ENCODE measurements at places on chromosomes 11 and 22.
A peak's percentile ranks its signal among the peaks of the same experiment; 100 is the strongest.

DNA sequence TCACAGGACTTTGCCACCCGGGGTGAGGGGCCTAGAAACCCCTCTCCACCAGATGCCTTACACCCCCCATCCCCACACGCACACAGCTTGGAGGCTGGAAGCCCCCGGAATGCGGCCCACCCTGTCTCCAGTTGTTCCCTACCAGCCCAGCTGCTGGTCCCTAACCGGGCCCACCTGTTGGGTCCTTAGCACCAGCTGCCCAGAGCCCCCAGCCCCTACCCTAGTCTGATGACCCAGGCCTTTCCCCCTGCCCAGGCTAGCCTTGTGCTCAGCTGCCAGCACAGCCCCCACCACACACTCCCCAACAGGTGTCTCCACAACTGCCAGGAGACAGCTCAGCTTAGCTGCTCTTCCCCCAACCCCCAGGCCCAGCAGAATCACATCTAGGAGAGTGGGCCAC, 67.1 kb downstream of the CDKN1C start:
- DNase-seq, result no peak

DNA sequence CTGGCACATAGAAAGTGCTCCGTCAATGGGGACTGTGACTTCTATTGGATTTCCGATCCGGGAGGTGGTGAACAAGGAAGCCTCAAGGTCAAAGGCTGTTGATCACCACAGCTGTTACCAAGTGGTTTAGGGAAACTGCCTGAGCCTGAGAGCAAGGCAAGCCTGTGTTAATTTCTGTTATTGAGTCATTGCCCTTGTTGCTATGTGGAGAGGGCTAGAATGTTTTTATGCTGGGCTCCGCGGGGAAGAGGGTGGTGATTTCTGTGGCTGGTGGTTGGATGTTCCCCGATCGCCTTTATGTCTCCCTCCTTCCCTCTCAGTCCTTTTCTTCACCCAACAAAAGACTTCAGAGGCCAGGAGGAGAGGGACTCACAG, 108.5 kb upstream of the ALX4 start:
- no peak for DNase-seq

GRCh38 chr11:9461760-9462134, 935 bp downstream of the ZNF143 start:
- peak; percentile 30 for DNase-seq

GRCh38 chr11:11978792-11979487, 29.5 kb downstream of the DKK3 start:
- DNase-seq, result peak; percentile 98

DNA sequence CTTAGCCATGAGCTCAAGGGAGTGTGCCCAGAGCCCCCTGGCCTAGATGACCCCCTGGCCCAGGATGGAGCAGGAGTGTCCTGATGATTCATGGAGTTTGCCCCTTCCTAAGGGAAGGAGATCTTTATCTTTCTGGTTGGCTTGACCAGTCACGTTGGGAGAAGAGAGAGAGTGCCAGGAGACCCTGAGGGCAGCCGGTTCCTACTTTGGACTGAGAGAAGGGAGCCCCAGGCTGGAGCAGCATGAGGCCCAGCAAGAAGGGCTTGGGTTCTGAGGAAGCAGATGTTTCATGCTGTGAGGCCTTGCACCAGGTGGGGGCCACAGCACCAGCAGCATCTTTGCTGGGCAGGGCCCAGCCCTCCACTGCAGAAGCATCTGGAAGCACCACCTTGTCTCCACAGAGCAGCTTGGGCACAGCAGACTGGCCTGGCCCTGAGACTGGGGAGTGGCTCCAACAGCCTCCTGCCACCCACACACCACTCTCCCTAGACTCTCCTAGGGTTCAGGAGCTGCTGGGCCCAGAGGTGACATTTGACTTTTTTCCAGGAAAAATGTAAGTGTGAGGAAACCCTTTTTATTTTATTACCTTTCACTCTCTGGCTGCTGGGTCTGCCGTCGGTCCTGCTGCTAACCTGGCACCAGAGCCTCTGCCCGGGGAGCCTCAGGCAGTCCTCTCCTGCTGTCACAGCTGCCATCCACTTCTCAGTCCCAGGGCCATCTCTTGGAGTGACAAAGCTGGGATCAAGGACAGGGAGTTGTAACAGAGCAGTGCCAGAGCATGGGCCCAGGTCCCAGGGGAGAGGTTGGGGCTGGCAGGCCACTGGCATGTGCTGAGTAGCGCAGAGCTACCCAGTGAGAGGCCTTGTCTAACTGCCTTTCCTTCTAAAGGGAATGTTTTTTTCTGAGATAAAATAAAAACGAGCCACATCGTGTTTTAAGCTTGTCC, 14.3 kb downstream of the ADORA2A start:
- DNase-seq, result no peak
